ENCODE measurements at places on chromosomes 16 and 17.
A peak's percentile ranks its signal among the peaks of the same experiment; 100 is the strongest.

- DNase-seq = no peak
Observed at GRCh38 chr16:13332713-13333255, 431.4 kb downstream of the SHISA9 start.

- DNase-seq = no peak
Observed at GRCh38 chr17:27825459-27825858, 25.1 kb upstream of the NOS2 start.

- DNase-seq = no peak
Observed at GRCh38 chr17:63809970-63810369, 17.3 kb upstream of the PSMC5 start.

DNA sequence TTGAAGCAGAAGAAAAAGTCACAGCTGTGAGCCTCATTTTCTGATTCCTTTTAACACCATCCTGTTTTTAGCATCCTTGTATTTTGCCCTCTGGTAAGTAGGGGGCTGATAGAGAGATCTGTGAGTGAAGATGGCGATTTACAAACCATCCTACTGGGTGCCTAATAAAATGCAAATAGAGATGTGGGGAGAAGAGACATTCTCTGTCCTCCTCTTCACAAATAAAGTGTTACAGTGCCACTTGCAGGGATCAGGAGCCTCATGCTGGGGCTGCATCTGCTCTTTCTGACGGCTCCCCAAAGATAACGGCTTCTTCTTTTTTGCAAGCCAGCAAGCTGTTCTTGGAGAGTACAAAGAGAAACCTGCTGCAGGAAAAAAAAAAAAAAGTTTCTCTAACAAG lies 418.6 kb downstream of the TOX3 start:
- no peak for DNase-seq

DNA sequence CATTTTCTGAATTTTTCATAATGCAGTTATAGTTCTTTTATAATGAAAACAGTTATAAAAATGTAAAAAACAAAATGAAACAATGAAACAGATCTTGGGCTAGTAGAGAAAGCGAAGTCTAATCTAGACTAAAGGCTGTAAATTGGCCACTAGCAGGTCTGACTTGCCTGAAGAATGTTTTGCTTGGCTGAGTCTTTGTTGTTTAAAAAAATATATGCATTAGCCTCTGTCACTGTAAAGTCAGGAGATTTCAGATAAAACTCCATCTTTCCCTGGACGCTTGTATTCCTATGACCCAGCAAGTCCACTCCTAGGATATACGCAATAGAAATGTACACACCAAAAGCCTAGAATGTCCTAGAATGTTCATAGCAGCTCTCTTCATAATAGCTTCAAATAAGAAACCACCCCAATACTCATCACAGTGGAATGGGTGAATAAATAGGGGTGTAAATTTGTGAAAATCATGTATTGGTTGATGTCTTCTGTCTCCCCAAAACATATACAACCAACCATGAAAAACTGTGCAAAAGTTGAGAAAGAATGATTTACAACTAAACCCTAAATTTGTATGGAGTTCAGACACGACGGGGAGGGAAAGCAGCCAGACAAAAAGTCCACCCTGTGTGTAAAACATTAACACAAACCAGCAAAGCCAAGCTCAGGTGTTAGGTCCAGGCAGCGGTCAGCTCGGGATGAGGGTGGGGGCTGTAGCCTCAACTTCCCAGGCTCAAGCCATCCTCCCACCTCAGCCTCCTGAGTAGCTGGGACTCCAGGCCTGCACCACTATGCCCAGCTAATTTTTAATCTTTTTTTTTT lies 37.7 kb upstream of the MEAK7 start:
- no peak for DNase-seq

GRCh38 chr17:82458885-82459424 lies 414 bp downstream of the NARF start:
- no peak for DNase-seq

DNA sequence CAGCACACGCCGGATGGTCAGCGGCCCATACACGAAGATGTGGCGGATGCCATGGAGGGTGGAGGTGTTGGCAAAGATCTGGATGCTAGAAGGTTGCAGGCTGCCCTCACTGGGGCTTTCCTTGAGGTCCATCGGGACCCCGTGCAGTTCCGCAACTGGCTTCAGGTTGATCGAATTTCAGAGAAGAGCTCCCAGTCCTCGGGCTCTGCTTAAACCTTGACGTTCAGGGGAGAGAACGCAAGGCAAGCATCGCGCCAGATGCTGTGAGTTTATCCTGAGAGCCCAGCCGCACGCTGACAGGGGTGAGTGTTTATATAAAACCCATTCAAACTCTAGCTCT lies 98.7 kb upstream of the CCL2 start:
- DNase-seq = no peak

- DNase-seq = no peak
Observed at GRCh38 chr17:45580924-45581323, 90.4 kb upstream of the PLEKHM1 start.

DNA sequence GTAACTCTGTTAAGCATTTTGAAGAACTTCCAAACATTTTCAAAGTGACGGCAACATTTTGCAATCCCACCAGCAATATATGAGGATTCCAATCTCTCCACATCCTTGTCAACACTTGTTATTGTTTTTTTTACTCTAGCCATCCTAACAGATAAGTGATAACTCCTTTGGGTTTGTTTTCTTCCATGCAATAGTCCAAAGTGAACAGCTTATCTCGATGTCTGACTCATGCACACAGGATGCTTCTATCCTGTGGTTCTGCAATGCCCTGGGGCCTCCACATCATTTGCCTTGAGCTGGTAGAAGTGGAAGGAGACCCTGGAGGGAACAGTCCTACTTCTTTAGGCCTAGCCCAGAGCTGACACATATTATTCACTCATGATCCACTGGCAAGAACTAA lies 13.0 kb downstream of the TLE7 start:
- DNase-seq = no peak

DNA sequence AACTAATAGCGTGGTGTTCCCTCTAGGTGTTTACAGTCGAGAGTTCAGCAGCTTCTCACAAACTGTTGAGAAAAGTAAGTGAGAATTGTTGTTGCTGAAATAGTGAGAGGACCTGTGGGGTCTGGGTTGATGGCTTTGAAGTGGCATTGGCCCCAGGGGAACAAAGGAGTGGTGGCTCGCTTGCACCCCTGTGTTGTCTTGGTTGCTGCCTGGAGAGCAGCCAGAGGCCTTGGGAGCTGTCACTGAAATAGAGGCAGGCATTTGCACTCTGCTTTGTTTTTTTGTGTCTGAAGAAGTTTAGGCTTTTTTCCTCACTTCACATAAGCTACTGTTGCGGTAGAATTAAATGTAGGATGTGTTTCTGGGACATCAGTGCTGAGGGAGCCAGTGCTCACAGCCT lies 36.8 kb downstream of the PRMT7 start:
- no peak for DNase-seq

DNA sequence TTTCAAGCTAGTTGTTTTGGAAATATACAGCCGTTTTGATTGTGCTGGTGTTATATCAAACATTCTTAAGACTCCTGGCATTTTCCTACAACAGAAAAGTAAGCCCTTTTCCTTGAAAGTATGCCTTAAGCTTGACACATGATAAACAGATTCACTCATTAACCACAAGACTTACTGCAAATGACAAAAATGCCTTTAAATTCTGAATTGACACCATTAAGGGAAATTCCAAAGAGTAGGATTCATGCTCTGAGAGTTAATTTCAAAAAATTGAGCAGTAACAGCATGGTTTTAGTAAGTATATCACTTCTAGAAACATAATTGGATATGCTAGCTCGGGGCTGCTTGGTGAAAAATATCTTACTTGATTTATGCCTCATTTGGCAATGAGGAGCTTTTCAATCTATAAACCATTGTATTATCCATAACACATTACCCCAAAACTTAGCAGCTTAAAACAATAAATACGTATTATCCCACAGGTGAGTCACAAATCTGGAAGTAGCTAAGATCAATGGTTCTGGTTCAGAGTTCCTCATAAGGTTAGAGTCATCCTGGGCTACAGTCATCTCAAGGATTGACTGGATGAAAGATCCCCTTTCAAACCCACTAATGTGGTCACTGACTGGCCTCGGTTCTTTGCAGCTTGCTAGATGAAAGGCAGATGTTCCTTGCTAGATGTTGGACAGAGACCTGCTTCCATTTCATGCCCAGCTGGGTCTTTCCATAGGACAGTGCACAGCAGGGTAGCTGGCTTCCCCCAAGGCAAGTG lies 8.2 kb upstream of the PHAF1 start:
- DNase-seq = no peak

GRCh38 chr16:66266436-66267291 lies 99.8 kb upstream of the CDH5 start:
- DNase-seq = no peak

- no peak for DNase-seq
Observed at GRCh38 chr17:36850790-36851189, 86.5 kb upstream of the LHX1 start.

GRCh38 chr17:7858522-7858810 lies 663 bp downstream of the CYB5D1 start:
- no peak for DNase-seq

GRCh38 chr17:66720027-66720426 lies 114.9 kb upstream of the CACNG5 start:
- DNase-seq = no peak

- no peak for DNase-seq
Observed at GRCh38 chr17:55496094-55496881, 15.0 kb downstream of the SMIM36 start.

- no peak for DNase-seq
Observed at GRCh38 chr17:1111599-1112443, 68.0 kb downstream of the ABR start.

DNA sequence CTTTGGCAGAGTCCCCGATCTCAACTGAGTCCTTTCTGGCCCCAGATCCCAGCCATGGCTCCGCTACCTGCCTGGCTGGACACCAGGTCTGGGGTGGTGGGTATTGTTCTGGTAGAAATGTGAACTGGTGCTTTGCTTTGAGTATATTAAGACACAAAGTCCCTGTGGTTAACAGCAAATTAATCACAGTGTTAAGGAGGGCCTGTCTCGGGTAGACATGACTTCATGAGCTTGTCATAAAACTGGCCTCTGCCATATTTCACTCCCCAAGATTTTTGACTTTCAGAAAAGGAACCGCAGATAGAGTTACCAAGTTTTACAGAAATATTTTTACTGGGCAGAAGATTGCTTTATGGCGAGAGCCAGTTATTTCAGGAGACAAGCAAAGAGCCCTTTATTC lies 19.5 kb downstream of the NKD1 start:
- DNase-seq = no peak

DNA sequence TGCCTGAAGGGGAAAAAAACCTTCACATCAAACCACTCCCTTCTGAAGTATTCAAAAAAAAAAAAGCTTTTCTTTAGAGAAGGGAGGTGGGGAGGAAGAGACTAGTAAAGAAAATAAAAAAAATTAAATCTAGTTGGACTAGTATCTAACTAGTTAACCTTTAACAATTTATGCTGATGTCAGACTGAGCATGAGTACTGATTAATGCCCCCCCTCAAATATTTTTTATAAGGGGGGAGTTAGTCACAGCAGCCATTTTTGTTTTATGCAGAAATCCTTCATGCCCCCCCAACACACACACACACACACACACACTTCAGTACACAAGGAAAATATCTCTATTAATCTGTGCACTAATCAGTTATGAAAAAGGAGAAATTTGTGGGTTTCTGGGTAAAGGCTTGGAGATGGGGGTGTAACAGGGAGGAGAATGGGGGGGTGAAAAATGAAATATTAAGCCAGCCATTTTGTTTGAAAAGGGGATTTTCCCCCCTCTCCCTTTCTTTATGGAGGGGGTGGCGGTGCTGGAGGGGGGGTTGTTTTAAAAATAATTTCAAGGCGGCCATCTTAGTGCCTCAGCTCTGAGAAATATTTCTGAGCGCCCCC lies 4.7 kb upstream of the CHD3 start:
- DNase-seq = no peak

GRCh38 chr16:64225036-64225435 lies 896.8 kb downstream of the CDH11 start:
- no peak for DNase-seq

GRCh38 chr16:69166946-69167930 lies 19.7 kb upstream of the SNTB2 start:
- no peak for DNase-seq

- no peak for DNase-seq
Observed at GRCh38 chr16:19008245-19009169, 24.8 kb downstream of the TMC7 start.

- peak; percentile 64 for DNase-seq
Observed at GRCh38 chr17:44187131-44187899, 543 bp downstream of the TMUB2 start.

- DNase-seq = no peak
Observed at GRCh38 chr17:38942696-38943334, 17.4 kb downstream of the LASP1NB start.

GRCh38 chr17:27269974-27270373 lies 23.9 kb upstream of the WSB1 start:
- no peak for DNase-seq

GRCh38 chr17:7348478-7349242 lies 3.3 kb upstream of the KCTD11 start:
- no peak for DNase-seq

DNA sequence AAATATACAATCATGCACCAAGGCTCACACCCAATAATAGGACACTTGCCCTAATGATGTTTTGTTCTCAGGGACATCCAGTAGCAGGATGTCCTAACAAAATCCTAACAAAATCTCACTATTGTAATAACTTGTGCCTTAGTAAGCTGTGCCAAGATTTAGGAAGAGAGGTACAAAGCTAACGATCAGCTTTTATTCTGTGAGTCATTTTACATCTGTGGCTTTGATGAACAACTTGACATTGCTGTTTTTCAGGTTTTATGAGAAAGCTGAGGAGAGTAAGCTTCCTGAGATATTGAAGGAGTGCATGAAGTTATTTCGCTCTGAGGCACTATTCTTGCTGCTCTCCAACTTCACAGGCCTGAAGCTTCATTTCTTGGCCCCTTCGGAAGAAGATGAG lies 18.9 kb downstream of the OGFOD1 start:
- no peak for DNase-seq

DNA sequence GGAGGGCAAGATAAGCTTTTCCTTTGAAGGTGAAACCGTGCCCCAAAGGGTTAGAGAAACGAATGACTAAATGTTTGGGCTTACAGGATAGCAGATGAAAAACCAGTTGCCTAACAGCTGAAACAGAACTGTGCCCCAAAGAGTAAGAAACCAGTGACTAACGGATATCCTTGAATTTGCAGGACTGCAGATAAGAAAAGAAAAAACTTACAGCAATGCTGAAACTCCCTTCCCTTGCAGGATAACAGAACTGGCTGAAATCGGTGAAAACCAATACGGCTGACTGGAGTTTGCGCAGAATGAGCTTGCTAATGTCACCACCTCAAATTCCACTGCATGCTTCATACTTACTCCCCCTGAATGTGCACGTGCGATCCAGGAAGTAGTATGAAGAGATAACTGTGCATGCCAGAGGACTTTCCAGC lies 175.2 kb upstream of the NLRP1 start:
- no peak for DNase-seq

- no peak for DNase-seq
Observed at GRCh38 chr16:50172195-50172922, 19.3 kb downstream of the TENT4B start.

Measured in NCI-H2107 (cell line).